Panc1 (cell line): ENCODE measurements at places on chromosomes 5 and 9. TPM values are rescaled to one million over a fixed set of nuclear protein-coding genes. Genes with fewer than 3 reads are reported as not detected.

The ZNF300 gene
- 0.05 TPM for total RNA-seq

The TMEM215 gene
- not detected for total RNA-seq

The CARD9 gene
- total RNA-seq, result 1.7 TPM

The GHR gene
- 0.05 TPM for total RNA-seq

The SPATA31C1 gene
- total RNA-seq, result not detected
